ENCODE measurements at places on chromosomes 7 and 10. TPM values are rescaled to one million over a fixed set of nuclear protein-coding genes. Genes with fewer than 3 reads are reported as not detected.

DNA sequence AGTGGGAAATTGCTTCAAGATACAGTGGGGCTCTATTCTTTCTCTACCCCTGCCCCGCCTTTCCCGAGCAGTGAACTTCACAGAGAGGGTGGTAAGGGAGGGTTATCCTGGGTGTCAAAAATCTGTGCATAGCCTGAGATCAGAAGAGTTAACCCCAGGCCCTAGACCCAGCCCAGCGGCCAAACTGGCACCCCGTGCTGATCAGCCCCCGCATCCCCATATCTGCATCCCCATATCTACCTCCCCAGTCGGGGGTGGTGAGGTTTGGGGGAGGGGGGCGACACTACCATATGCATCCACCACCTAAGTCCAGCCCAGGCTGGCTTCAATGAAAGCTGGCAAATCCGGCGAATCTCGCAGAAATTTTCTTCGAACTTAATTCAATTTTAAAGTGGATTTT is 7.0 kb upstream of the DLX6 start:
- no peak for DNase-seq

Gene PGAM2
- total RNA-seq, result 1.2 TPM

Gene THNSL1
- total RNA-seq, result 1.5 TPM

Gene TFAM
- total RNA-seq, result 42.2 TPM

- DNase-seq, result no peak
These were observed 12.5 kb downstream of the LYZL2 start for GRCh38 chr10:30617070-30617469.

DNA sequence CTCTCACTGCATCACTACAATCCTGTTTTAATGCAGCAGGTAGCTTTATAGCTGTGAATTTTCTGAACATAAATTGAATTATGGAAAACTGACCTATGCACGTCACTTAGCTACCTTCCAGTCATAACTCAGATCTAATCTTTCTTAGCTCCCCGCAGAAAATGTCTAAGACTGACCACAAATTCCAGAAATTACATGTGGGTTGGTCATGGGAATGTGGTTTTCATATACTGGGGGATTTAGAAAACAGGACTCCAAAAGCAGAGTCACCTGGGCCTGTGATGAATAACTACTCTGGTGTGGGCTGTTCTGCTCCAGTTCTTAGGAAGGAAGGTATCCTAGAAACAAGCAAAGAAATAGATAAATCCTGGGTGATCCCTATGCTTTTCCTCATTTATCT is 178.4 kb upstream of the LRRTM3 start:
- peak; percentile 91 for DNase-seq

DNA sequence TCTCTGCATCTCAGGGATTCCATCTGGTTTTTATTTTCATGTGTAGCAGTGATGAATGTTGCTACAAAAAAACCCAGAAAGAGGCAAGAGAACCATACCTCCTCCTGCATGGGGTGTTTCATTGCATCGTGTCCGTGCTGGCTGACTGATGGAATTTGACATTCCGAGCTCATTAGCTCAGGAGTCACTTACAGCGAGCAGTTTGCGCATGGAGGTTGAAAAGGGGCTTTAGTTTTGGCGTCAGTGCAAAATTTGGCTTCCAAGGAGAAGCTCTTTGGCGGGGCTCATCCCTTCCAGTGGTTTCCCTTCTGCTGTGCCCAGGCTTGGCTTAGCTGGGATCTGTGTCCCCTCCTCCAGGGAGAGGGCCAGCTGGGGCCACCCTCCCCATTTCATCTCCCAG is 25.8 kb downstream of the EMX2 start:
- DNase-seq, result no peak

Gene SDK1
- 0.27 TPM for total RNA-seq

- peak; percentile 32 for DNase-seq
These were observed 202.8 kb downstream of the CREB5 start for GRCh38 chr7:28615091-28615490.

GRCh38 chr10:33162248-33162575 is 172.3 kb downstream of the NRP1 start:
- DNase-seq, result no peak

DNA sequence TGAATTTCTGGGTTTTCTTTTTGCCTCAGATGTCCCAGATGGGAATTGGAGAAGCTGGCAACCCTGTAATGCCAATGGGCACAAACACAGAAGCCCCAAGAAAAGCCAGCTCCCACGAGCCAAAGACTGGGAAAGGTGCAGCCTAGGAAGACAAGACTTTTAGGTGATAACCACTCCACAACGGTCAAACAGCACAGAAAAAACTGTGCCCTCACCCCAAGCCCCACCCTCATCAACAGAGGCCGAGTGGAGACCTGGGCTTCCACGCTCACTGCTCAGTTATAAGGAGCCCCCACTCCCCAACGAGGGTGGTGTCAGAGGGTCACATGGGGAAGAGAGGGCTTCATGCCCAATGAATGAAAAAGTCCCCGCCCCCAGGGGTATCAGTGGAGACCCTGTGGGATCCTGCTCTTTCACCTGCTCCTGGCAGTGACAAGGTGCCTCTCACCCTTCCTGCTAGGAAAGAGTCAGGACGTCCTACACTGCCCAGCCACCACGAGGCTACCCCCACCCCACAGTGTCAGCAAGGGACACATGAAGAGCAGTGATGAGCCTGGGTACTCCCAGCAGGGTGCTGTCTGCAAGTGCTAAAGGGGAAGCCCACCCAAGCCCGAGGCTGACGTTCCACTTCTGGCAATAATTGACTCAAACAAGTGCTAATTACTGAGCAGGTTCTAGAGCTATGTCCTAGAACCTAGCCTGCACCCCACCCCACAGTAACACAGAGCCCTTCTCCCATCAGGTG is 8.3 kb downstream of the TMEM273 start:
- no peak for DNase-seq

GRCh38 chr10:52810761-52811160 is 38.2 kb upstream of the MBL2 start:
- DNase-seq, result no peak

DNA sequence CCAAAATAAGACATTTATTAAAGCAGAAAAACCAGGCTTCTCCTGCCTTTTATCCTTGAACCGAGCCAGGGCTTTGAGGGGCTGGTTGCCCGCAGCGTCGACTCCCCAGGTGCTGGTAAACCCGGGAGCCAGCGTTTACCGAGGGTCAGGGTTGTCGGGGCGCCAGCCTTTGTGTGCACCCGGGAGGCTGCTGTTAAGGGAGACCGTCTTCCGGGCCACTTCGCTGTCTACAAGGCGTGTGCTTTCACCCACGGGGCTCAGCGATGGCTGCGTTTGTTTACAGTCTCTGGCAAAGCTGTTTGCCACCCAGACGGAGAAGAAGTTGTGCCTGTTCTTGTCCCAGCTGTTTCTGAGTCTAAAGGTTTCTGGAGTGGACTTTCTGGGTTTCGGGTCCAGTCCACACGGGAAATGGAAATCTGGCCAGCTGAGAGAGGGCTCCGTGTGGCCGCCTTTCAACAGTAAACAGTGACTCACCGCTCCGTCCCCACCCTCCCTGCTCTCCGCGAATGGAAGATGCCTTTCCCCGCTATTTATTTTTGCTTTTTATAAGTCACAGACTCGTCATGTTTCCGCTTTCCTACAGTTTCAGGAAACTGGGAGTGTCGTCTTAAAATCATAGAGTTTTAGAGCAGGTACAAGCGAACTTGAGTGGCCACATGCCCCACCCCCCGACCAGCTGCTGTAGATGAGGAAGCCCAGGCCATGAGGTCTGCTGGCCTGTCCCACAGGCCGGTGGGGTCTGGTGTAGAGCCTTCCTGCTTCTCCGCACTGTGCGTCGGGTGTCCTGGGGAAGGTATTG is 2.2 kb downstream of the MAFK start:
- peak; percentile 98 for DNase-seq

DNA sequence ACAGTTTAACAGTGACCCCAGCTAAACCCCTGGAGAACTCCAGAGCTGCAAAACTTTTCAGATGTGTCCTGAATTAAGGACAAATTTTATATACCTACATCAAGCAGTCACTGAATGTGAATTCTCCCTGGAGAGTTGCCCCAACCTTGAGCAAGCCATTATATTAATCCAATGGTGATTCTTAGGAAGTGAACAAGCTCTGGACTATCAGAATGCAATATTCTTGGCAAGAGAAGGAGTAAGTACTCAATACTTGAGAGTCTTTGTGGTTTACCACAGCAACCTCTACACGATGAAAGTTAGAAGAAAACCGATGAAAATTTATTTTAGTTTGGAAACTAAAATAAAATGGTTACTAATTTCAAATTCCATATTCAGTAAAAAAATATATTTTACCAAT is 19.3 kb upstream of the ZNF365 start:
- DNase-seq, result peak; percentile 32

DNA sequence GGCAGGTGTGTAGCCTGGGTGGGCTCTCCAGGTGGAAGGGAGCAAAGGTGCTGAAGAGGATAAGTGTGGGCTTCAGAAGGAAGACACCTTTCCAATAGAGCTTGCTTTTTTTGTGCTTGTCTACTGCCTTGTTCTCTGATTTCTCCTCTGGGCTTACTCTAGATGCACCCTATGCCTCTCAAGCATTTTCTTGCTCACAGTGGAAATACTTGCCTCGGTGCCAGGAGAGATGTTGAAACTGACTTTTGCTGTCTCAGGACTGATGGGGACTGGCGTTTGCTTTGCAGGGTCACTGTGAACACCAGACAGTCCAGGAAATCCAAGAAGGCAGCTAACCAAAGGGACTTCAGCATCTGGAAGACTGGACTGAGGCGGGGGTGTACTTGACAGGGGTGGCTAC is 187.9 kb downstream of the SNX10 start:
- no peak for DNase-seq
